ENCODE measurements at places on chromosomes 1 and 21.

DNA sequence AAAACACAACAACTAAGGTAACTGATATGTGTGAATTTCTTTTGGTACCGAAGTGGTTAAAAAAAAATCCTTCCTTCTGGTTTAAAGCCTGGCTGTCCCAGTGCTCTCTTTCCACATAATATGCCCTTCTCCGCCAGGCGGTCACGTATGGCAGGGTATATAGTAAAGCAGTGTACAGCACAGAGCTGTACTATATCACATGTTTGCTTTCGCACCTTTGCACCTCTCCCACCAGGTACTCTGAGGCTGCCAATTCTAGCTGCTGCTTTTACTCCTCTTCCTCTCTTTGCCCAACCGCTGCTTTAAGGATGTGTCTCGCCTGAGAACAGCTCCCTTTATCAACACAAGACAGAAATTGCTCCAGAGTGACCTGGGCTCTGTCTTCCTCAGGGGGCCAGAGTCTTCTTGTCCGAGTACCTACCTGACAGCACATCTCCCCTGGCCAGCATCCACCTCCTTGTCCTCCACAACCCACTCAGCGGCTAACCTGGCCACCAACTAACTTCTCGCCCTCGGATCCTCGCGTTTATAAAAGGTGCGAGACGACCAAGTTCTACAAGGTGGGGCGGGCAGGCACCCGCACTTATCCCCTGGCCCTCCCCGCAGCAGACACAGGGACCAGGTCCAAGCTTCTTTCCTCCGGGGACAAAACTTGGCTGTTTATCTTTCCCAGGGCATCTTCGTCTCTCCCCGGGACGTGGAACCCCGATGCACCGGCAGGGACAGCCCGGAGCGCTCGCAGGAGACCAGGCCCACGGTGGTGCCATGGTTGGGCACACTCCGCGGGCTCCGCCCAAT lies 1.6 kb downstream of the COLGALT2 start:
- DNase-seq: no peak

DNA sequence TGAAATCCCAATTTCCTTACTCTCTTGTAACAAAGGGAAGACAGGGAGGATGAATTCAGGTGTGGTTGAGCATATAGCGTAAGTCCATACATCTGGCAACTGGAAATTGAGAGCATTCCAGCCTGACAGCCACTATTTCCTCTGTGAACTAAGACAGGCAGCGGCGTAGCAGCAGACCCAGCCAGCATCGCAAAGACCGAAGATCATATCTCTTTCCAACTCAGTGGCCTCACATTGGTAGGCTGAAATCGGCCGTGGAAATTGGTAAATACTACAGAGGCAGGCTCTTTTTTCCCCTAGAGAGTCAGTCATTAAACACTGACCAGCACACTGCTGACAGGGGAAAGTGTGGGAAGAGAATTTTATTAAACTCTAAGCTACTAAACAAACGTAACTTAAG lies 43.4 kb downstream of the TARBP1 start:
- no peak for DNase-seq

GRCh38 chr1:226094451-226094850 lies 31.9 kb downstream of the H3-3A start:
- DNase-seq: no peak

DNA sequence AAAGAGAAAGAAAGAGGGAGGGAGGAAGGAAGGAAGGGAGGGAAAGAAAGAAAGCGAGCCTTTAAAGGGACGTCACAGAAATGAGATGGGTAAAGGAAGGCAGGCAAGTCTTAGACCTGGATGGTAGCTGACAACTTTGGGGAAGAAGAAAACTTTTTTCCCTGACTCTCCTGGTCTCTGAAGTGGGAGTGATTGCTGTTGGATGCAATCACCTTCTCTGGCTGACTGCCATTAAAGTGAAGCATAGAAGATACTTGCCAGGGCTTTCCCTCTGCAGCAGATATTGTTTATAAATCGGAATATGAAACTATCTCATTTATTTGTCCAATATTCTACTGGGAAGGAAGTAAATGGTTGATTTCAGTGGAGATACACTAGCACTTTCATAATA lies 27.0 kb downstream of the VCAM1 start:
- no peak for DNase-seq

GRCh38 chr1:115624859-115625258 lies 16.9 kb upstream of the VANGL1 start:
- no peak for DNase-seq

DNA sequence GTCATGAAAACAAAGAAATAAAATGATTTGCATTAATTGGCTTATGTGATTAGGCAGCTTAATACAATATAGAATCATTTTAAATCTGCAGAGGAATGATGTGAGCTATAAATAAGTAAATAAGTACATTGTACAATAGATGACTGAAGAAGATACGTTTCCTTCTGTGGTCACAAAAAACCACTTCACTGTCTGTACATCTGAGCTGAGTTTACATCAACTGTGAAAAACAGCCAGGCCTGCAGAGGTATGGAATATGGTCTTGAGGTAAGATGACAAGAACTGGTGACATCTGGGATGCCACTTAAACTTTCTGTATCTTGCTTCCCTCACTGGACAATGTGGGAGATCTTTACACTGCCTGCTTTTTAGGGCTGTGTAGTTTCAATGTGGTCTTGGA lies 130.0 kb upstream of the BEND5 start:
- DNase-seq: no peak

GRCh38 chr21:46551636-46552241 lies 53.1 kb downstream of the S100B start:
- DNase-seq: no peak

DNA sequence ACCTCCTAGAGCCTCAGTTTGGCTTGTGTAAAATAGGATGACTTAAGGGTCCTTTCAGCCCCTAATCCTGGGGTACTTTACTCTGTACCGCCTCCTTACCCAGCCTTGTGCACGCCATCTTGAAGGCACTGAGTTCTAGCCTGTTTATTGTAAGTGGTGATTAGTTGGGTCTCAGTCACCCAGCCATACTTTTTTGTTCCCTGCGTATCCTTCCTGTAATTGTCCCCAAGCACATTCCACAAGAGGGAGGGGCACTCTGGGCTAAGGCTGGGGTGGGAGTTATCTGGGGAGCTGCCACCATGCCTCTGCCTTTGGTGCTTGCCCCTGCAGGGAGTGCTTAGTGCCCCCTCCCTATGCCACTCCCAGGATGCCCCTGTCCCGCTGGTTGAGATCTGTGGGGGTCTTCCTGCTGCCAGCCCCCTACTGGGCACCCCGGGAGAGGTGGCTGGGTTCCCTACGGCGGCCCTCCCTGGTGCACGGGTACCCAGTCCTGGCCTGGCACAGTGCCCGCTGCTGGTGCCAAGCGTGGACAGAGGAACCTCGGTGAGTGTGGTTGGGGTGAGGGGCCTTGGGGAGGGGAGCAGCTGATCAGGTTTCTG lies 856 bp downstream of the FDPS start:
- DNase-seq: no peak

- no peak for DNase-seq
These were observed 31.9 kb downstream of the RUSC1 start for GRCh38 chr1:155352631-155353030.
